ENCODE measurements at places on chromosomes 3 and 15. TPM values are rescaled to one million over a fixed set of nuclear protein-coding genes. Genes with fewer than 3 reads are reported as not detected.

Gene XCR1
- not detected for total RNA-seq

Gene CACNA1D
- 17.1 TPM for total RNA-seq

Gene PML
- total RNA-seq, result 36.9 TPM

Gene EPHA6
- total RNA-seq, result not detected

Gene PAK6
- 6.4 TPM for total RNA-seq

Gene RETNLB
- total RNA-seq, result 2.2 TPM

Gene GADL1
- total RNA-seq, result not detected

Gene DLL4
- total RNA-seq, result 3.8 TPM

Gene SECISBP2L
- total RNA-seq, result 6.4 TPM

Gene SAMD7
- not detected for total RNA-seq

Gene TMEM202
- not detected for total RNA-seq

Gene MINDY4B
- total RNA-seq, result not detected

Gene ZPLD1
- total RNA-seq, result not detected

Gene CCR9
- not detected for total RNA-seq

DNA sequence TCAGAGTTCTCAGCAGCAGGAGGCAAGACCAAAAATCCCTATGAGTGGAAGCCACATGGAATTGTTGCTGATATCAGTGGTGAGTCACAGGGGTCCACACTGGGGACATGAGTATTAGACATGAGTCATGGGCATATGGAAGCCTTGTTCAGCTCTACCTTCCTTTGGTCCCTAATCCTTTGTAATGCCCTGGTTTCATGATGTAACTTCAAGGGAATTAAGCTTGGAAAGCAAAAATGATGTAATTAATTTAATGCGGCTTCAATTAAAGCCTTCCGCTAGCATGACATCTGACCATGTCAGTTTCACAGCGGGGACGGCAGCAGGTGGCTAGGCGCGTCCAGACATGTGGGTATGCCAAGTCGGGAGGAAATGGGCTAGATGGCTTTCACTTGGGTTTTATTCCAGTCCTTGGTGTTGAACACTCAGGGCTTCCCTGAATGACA is 176.1 kb upstream of the RGMA start:
- DNase-seq, result no peak

- DNase-seq, result no peak
Measured at GRCh38 chr15:45129651-45130129, at the start of the genes DUOX1 and DUOXA1. Gene DUOX1, plus strand, starts transcription at chr15:45129994. Its CDS starts 1,973 bp downstream, at chr15:45131967. Gene DUOXA1, minus strand, starts transcription at chr15:45129879. Its CDS starts 6,865 bp downstream, at chr15:45123014.

- no peak for DNase-seq
Measured at GRCh38 chr15:88535100-88535499, 11.4 kb downstream of the DET1 start.

GRCh38 chr15:63595065-63595464 is 2.1 kb upstream of the FBXL22 start:
- no peak for DNase-seq

DNA sequence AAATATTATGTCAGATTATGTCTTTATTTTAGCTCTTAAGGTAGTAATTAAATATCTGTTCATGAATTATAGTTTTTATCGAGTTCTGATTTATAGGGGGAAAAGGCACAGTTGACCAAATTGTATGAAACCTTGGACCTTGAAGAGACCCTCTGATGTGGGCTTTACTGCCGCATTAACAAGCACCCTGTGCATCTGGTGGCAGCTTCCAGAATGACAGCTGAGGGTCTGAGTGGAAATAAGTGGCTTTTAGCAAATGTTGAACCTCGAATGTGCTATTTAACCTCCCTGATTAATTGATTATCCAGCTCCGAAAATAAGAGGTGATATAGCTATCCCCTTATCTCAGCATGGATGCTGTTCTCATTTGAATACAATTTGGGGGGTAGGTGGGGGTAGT is 87.0 kb downstream of the TMEM108 start:
- no peak for DNase-seq

DNA sequence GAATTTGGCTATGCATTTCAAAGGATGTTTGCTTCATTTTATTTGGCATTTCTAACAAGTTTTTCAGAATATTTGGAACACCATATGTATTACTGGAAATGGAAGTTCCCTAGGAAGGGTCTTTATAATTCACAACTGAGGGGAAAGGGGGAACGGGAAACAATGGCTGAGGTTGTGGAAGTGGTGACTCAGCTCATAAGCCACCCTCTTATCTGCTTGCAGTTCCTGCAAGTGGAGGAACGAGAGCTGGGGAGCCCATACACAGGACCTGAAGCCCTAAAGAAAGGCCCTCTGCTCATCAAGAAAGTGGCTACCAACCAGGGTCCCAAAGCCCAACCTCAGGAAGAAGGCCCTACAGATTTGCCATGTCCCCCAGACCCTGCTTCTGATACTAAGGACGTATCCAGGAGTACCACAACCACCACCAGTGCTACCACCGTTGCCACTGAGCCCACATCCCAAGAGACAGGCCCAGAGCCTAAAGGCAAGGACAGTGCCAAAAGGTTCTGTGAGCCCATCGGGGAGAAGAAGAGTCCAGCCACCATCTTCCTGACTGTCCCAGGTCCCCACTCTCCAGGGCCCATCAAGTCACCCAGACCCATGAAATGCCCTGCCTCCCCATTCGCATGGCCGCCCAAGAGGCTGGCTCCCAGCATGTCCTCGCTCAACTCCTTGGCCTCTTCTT is 37.9 kb downstream of the ESYT3 start:
- no peak for DNase-seq

- DNase-seq, result no peak
Measured at GRCh38 chr3:120726791-120727190, 15.5 kb downstream of the RABL3 start.

- DNase-seq, result no peak
Measured at GRCh38 chr3:116112696-116113095, 332.6 kb downstream of the LSAMP start.

DNA sequence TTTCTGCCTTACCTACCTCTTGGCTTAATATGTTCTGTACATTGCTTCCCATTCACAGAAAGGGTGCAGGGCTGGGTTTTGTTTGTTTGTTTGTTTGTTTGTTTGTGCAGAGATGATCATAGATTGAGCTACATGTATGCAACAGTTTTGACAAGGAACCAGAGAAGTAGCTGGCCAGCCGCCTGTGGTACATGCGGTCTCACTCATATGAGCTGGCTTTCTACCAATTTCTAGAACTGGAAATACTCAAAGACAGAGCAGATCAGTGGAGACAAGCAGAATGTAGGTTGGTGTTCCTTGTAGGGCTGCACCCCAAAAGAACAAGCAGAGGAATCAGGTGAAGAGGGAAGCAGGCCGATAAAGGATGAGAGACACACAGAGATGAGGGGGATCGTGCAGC is 502.7 kb downstream of the SOX2 start:
- no peak for DNase-seq

DNA sequence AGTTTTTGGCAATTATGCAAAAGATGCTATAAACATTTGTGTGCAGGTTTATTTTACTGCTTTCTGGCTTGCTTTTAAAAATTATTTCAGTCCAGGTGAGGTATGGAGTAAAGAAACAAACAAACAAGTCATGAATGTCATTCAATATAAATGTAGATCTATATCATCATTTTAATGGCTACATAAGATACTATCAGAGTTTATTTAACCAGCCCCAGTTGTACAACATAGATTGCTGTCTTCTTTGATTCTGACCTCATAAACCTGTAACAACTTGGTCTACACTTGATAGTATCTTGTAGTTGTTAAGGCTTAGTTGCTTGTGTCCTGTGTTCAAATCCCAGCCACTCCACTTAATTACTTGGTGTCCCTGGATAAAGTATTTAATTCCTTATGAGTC is 46.0 kb upstream of the RNU6-1 start:
- no peak for DNase-seq

DNA sequence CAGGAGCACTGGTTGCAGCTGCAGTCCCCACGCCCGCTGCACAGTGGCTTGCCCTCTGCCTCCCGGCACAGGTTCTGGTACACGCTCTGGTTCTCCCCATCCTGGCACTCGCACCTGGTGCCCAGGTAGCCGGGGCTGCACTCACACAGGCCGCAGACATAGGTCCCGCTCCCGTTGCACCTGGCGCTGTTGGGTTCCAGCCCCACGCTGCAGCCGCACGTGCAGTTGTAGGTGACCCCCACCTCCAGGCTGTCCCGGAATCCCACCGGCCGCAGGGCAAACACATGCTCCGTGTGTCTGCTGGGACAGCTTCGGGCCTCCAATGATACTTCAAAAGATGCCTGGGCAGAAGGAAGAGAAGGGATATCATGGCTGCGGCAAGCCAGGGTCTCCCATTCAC is 66.2 kb downstream of the UMPS start:
- no peak for DNase-seq

- no peak for DNase-seq
Measured at GRCh38 chr3:58627941-58628340, 38.6 kb downstream of the FAM3D start.

- no peak for DNase-seq
Measured at GRCh38 chr15:68447209-68447608, 15.2 kb upstream of the ITGA11 start.

- DNase-seq, result no peak
Measured at GRCh38 chr3:131735116-131735515, 232.3 kb upstream of the MRPL3 start.

- no peak for DNase-seq
Measured at GRCh38 chr3:143529018-143529478, 319.2 kb downstream of the SLC9A9 start.

DNA sequence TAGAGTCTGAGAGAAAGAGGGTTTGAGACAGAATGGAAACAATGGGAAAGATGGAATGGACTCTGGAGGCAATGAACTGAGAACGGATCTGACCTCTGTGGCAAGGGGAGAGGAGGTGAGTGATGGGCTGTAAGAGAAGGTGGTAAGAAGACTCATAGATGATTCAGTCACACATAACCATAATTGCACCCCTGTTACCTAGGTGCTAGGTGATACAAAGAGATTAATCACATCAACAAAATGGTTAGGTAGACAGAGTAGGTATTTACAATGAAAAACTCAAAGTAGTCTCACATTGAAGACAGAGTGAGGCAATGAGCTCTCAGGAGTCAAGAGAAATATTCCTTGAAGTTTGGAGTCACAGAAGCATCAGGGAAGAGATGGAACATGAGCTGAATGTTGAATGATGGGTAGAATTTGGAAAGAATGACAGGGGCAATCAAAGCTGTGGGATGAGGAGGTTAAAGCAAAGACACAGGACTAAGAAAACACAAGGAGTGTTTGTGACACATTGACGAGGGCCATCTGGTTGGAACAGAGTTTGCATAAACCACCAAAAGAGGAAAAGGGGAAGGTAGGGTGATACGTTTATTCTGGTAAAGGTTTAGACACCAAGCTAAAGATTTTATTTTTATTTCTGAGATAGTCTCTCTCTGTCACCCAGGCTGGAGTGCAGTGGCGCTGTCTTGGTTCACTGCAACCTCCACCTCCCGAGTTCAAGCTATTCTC is 32.7 kb downstream of the MME start:
- no peak for DNase-seq

DNA sequence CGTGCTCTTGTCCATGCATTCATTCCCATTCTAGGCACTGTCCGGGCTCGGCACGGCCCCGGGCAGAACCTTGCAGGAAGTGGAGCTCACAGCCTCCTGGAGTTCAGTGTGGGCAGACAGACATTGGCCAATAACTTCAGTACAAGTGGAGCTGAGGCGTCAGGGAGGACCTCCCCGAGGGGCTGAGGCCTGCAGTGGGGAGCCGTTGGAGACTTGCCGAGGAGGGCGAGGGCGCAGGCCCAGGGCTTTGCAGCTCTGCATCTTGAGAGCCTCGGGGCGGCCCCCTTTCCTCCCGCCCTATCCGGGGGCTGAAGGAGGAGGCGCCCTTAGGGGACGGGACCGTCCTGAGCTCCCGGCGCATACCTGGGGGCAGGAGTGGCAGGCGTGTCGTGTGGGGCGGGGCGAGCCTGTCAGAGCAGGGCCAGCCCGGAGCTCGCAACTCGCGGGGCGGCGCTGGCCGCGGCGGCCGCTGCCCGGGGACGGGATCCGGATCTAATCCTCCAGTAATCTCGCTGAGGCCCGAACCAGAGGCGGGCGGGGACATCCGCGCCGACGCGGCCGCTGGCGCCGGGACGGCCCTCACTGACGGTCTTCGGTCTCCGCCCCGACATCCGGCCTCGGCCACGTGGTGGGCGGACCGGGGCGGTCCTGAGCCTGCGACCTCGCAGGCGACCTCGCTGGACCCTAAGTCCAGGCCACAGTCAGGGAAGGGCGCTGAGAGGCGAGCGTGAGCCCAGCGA is at the start of gene ACY1:
Gene ACY1 (plus strand): TSS at position 698 of the 740 bp plus-strand sequence. CDS start 530 bp downstream, outside the sequence.
- peak; percentile 87 for DNase-seq

DNA sequence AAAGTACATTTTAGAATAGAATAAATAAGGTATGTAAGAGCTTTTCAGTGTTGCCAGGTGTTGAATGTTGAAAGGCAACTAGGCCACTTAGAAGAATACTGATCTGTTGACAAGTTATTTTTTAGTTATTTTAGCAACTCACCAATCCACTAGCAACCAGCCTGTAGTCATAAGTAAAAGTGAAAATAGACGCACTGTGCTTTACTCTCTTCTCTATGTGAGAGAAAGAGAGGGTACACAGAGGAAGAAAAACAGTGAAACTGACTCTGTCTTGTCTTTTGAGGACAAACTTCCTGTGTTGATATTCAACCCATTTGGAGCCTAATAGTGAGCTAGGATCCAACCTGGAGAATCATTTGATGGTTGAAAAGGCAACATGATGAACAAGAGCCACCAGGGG is 327.1 kb upstream of the GOLIM4 start:
- no peak for DNase-seq

- no peak for DNase-seq
Measured at GRCh38 chr3:138378331-138378730, 30.0 kb downstream of the MRAS start.

GRCh38 chr15:41634072-41634626 is 26.1 kb upstream of the MGA start:
- no peak for DNase-seq

DNA sequence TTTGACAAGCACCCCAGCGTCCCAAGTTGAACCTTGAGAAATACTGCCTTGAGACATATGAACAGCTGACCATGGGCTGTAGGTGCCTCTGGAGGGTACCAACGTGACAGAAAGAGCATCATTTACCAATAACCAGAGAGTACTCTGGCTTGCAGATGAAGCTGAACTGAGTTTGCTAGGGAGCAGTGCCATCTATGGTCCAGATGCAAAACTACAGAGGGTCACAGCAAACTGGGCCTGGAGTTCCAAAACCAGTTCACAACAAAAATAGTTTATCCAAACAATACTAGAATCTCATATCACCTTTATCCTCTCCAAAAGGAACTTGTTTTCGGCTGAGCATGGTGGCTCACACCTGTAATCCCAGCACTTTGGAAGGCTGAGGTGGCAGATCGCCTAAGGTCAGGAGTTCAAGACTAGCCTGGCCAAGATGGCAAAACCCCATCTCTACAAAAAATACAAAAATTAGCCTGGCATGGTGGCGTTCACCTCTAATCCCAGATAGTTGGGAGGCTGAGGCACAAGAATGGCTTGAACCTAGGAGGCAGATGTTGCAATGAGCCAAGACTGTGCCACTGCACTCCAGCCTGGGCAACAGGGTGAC is 69.3 kb downstream of the CHAC1 start:
- DNase-seq, result peak; percentile 67

GRCh38 chr3:177356952-177357351 is 159.7 kb upstream of the TBL1XR1 start:
- DNase-seq, result no peak

GRCh38 chr3:101189796-101190195 is 130.6 kb downstream of the IMPG2 start:
- no peak for DNase-seq

- no peak for DNase-seq
Measured at GRCh38 chr3:6962801-6963200, 101.9 kb downstream of the GRM7 start.

- no peak for DNase-seq
Measured at GRCh38 chr3:42864321-42864950, 11.2 kb downstream of the CYP8B1 start.
